ENCODE measurements at places on chromosomes 5 and 9.

GRCh38 chr9:135588886-135589595, 27.5 kb downstream of the PAEP start:
- DNase-seq: no peak

- peak; percentile 43 for DNase-seq
Observed at GRCh38 chr5:179763215-179763945, 30.4 kb upstream of the LTC4S start.

DNA sequence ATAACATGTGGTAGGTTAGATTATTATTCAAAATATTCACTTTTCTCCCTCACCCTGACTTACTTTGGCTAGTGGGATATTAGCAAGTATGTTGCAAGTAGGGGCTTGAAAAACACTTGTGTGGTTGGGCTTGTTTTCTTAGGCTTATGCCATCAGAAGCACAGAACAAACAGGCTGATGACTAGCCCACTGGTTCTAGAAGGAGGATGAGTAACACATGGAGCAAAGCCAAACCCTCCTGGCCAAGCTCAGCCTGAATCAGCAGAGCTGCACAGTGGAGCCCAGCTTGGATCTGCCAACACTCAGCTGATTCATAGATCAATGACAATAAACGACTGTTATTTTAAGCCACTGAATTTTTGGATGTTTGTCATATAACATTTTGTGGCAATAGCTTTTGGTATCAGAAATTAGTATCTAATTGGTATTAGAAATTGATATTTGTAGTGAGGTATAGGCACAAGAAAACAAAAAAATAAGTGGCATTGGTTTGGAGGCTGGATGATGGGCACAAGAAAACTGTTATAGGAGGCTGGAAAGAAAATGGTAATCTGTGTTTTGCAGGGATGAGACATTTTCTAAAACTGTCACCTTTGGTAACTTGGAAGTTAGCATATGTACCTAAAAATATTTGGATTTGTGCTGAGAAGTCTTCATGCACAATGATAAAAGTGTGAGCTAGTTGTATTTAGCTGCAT, 46.1 kb upstream of the ZBED3 start:
- DNase-seq: no peak

DNA sequence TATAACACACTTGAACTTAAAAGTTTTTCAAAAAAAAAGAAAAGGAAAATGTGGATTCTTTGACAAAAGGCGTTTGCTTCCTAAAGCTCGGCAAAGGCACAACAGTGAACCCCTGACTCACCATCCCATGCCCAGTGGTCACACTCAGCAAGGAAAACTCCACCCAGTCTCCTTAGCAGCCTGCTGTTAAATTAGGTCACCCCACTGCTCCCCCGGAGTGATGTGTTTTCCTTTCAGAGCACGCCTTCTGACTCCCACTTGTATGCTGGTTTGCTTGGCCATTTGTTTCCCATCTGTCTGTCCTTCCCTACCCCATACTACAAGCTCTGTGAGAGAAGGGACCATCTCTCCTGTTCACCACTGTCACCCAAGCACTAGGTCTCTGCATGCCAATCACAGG, 23.8 kb downstream of the RETREG1 start:
- no peak for DNase-seq

DNA sequence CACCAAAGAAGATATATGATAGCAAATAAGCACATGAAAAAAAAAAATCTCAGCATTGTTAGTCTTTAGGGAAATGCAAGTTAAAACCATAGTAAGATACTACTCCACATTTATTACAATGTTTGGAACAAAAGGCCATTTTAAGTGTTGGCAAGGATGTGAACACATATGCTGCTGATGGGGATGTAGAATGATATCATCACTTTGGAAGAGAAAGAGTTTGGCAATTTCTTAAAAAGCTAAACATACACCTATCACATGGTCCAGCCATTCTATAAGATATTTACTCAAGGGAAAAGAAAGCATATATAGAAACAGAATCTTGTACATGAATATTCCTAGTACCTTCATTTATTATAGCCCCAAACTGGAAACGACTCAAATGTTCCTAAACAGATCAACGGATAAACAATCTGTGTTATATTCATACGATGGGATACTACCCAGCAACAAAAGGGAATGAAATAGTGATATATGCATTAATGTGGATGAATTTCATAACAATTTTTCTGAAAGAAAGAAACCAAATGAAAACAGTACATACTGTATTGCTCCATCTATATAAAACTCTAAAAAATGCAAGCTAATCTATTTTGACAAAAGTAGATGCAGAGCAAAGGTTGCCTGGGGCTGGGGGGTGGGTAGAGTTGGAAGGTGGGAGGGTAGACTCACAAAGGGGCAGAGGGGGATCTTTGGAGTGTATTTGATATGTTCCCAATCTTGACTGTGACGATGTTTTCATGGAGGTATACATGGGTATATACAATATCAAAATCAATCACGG, 45.7 kb upstream of the SMAD5 start:
- no peak for DNase-seq
